Psoas muscle (tissue), 8 donors: ENCODE measurements at places on chromosomes 6 and 20. TPM values are rescaled to one million over a fixed set of nuclear protein-coding genes. Genes with fewer than 3 reads are reported as not detected.

Gene CDSN
- not detected for total RNA-seq

Gene SSR1
- total RNA-seq = 31.1 TPM

Gene ARG1
- total RNA-seq = 0.34 TPM

Gene KIF6
- total RNA-seq = not detected

Gene HLA-C
- 119 TPM for total RNA-seq

- H3K4me1 ChIP-seq = peaks cover 15% of the 10 kb centered on the region
- no peak for DNase-seq
- no peaks in the 10 kb centered on the region for H3K27me3 ChIP-seq
- H3K27ac ChIP-seq = no peak overlapping the region
- no peaks in the 10 kb centered on the region for H3K36me3 ChIP-seq
- H3K4me3 ChIP-seq = no peak overlapping the region
These were observed 11.5 kb upstream of the FOXO3 start for GRCh38 chr6:108549241-108549640.

- H3K36me3 ChIP-seq = no peaks in the 10 kb centered on the region
- no peak overlapping the region for H3K4me3 ChIP-seq
- peaks cover 2% of the 10 kb centered on the region for H3K4me1 ChIP-seq
- no peaks in the 10 kb centered on the region for H3K27me3 ChIP-seq
- H3K27ac ChIP-seq = no peak overlapping the region
These were observed 32.4 kb upstream of the FAM184A start for GRCh38 chr6:119110601-119111548.

DNA sequence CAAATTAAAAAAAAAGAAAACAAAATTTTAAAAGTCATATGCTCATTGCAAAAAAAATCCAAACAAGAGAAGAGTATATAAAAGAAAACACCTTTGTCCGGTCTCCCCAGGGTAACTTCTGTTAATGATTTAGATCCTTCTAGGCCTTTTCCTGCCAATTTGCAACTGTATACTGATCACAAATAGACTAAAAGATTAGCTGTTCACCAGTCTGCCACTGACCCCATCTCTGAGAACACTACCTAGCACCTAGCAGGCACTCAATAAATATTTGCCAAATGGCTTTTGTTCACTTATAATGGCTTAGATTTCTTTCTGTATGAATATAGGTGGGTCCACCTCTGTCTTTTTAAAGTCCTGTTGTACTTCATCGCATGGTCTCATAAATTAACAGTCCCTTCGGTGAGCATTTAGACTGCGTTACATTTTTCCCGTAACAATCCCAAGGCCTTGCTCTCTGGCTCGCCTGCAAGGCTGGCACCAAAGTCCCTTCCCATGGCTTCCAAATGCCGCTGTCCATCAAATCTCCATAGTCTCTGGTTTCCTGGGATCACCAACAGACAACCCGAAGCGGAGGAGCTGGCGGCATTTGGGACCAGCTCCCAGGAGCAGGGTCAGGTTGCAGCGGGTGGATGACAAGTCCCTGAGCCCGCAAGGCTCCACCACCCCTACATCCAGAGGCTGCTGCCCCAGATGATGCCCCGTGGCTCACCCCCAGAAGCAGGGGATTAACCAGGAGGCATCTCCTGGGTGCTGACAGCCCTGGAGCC is 11.8 kb downstream of the JPH2 start:
- peaks cover 2% of the 10 kb centered on the region for H3K36me3 ChIP-seq
- H3K4me3 ChIP-seq = peak overlapping the region; percentile 43

- no peak overlapping the region for H3K4me3 ChIP-seq
- H3K27me3 ChIP-seq = no peaks in the 10 kb centered on the region
- no peaks in the 10 kb centered on the region for H3K36me3 ChIP-seq
- H3K27ac ChIP-seq = no peak overlapping the region
These were observed 116.9 kb downstream of the RWDD2A start for GRCh38 chr6:83310046-83310445.

GRCh38 chr6:163444077-163444476 is 29.6 kb downstream of the QKI start:
- peaks cover 81% of the 10 kb centered on the region for H3K4me1 ChIP-seq
- DNase-seq = no peak
- peak overlapping the region; percentile 20 for H3K4me3 ChIP-seq
- no peaks in the 10 kb centered on the region for H3K27me3 ChIP-seq
- peak overlapping the region; percentile 51 for H3K27ac ChIP-seq
- H3K36me3 ChIP-seq = no peaks in the 10 kb centered on the region
